HT-29 (cell line): ENCODE measurements at places on chromosomes 12 and 14. TPM values are rescaled to one million over a fixed set of nuclear protein-coding genes. Genes with fewer than 3 reads are reported as not detected.

The MDGA2 gene
- not detected in 2 replicates for total RNA-seq

DNA sequence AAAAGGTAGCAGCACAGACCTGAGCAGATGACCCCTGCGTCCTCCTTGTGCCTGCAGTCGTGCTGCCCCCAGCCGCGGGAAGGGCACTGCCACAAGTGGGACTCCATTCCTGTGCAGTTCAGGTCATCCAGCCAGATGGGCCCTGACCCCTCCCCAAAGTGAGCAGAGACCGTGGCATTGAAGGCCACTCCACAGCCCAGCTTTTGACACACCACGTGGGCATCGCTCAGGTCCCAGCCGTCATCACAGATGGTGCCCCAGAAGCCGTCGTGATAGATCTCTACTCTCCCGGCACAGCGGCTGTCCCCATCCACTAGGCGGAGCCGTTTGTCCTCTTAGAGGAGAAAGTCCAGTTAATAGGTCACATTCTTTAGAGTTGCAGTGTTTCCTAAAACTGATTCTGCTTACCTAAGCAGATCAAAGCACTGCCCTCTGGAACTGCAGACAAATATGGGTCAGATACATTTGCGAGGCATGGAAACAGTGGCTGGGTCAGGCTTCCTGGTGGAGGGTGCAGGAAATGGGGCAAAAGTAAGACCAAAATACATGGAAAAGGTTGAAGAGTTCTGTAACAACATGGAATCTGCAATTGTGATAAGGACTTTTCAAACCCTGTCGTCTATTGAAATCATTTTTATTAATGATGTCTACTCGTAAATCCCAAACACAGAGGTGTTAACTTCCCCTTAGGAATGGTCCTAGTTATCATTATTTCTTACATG lies 69.4 kb downstream of the CD163L1 start:
- DNase-seq: peak; percentile 69

DNA sequence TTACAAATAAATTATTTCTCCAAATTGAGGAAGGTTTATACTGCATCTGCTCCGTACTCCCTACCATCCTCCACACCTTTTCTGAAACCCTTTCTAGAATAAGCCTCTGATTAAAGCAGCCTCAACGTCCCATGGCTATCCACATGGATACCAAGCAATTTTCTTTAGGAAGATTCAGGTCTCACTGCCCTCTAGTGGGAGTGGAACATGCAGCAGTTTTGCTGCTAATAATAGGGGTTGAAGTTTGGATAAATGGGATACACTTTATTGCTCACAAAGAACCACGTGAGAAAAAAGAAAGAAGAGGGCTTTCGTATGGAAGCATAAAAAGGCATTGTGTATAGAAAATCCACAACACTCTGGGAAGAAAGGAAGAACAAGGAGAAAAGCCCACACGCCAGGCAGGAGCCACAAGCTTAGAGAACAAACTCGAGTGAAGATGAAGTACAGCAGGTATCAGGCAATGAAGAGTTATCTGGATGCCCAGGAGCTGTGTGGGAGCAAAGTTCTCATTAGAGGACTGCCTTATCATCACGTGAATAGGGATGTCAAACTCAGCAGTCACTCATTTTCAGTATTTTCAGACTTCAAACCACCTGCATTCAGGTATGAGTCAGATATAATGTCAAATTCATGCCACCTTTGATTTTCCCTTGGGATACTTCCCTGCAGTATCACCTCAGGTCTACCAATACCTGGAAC lies 45.8 kb downstream of the CCER1 start:
- DNase-seq: peak; percentile 78

The NOC4L gene
- total RNA-seq: 45.8 and 47.0 TPM in 2 replicates

GRCh38 chr14:100375963-100376735 lies 53.0 kb downstream of the SLC25A47 start:
- DNase-seq: peak; percentile 92

- no peak for DNase-seq
These were observed 107.4 kb downstream of the AEBP2 start for GRCh38 chr12:19546611-19547162.

DNA sequence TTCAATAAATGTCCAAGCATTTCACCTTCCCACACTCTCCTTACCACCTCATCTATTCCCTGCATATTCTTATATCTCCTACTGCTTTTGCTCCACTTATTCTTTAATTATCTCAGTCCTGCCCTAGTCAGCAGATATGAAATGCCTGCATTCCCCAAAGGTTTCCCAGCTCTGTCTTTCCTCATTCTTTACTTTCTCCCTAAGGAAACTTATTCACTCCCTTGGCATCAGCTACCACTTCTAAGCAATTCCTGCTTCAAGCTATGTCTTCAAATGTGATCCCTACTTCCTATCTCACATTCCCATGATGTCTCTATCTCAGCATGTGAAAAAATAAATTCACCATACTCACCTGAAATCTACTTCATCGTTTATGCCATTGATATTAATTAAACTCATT lies 111.8 kb downstream of the CAPZA3 start:
- no peak for DNase-seq

The KRT6C gene
- total RNA-seq: not detected in 2 replicates

DNA sequence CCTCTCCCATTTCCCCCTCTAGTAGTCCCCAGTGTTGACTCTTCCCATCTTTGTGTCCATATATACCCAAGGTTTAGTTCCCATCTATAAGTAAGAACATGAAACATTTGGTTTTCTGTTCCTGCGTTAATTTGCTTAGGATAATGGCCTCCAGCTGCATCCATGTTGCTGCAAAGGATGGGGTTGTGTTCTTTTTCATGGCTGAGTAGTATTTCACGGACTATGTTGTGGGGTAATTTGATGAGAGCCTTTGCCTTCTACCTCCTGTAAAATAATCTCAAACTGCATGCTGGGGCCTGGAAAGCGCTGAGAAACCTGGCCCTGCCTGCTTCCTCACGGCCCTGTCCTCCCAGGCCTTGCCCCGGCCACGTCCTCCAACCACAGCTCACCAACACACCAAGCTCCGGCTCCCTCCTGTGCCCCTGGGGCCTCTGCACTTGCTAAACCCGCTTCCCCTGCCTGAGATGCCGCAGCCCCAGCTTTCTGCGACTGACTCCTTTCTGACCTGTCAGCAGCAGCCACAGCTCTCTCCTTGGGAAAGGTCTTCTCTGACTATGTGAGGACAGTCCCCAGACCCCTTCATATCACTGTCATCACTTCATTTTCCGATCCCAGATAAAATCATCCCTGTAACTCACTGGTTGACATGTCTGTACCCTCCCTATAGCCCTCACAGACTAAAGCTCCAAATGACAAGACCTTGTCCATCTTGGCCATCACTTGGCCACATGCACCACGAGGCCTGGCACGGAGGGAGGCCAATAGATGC lies 19.8 kb downstream of the ITPK1 start:
- DNase-seq: no peak

The CLEC2A gene
- not detected in 2 replicates for total RNA-seq

DNA sequence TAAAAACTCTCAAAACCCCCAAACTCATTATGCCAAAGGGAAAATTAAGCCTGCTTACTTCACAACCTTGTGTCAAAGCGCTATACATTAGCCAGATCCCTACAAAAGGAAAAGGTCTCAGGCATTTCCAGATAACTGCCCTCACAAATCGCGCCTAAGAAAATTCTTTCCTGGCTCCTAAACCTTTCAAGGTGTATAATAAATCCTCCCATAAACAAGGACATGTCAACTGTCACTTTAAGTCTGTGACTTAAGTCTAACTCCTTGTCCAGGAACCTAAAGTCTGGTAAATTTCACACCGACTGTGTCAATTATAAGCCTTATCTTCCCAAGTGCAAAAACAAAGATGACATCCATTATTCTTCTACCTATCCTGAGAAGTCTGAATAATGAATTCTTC lies 4.3 kb upstream of the ETFBKMT start:
- DNase-seq: no peak

GRCh38 chr12:125076103-125076502 lies 10.9 kb downstream of the AACS start:
- no peak for DNase-seq

- DNase-seq: no peak
These were observed 440 bp upstream of the ISM2 start for GRCh38 chr14:77498984-77499527.

- DNase-seq: no peak
These were observed 521.9 kb upstream of the TBX3 start for GRCh38 chr12:115205755-115206308.

GRCh38 chr14:79242666-79243065 lies 968.6 kb downstream of the DIO2 start:
- DNase-seq: no peak

The MAP1LC3B2 gene
- total RNA-seq: 0.73 TPM in 1 of 2 replicates, not detected in the other

DNA sequence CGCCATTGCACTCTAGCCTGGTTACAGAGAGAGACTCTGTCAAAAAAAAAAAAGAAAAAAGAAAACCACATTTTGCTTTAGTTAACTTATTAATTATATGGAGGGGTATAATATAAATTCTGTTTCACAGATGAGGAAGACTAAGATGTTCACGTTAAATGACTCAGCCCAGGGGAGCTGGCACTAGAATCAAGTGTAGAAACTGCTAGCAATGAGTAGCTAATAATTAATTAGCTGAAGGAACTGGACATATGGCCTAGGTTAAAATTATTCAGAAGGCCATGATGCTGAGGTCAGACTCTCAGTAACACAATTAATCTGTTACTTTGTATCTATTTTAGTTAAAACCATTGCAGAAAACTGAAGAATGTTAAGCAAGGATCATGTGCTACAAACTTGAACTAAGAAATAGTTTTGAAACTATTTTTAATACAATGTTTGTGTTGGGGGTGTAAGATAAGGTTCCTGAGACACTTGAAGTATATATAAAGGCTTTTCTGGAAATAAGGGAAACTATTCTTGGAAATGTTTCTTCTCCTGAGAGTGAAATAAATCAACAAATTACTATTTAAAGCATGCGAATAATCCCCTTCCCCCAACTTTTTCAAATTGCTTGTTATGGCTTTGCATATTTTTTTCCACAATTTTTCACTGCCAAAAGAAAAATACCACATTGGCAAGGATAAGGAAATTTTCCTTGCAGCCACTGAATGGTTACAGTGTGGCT lies 589.3 kb downstream of the SOX5 start:
- DNase-seq: no peak

GRCh38 chr12:38431921-38432320 lies 115.3 kb downstream of the ALG10B start:
- DNase-seq: no peak

DNA sequence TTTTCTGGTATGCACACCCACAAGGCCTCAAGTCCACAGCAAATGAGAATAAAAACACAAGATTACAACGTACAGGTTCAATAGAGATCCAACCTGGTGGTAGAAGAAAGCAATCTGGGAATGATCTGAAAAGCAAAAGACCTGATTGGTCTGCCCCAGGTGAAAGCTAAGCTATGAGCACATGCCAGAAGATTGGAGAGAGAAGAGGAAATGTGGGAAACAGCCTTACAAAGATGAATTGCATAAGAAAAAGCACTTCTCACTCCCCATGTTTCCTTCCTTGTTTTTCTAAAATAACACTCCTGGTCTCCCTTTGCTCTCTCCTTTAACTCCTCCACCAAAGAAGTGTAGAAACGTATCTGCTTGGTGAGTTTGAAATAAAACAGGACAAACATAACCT lies 77.3 kb upstream of the ANO6 start:
- DNase-seq: no peak

DNA sequence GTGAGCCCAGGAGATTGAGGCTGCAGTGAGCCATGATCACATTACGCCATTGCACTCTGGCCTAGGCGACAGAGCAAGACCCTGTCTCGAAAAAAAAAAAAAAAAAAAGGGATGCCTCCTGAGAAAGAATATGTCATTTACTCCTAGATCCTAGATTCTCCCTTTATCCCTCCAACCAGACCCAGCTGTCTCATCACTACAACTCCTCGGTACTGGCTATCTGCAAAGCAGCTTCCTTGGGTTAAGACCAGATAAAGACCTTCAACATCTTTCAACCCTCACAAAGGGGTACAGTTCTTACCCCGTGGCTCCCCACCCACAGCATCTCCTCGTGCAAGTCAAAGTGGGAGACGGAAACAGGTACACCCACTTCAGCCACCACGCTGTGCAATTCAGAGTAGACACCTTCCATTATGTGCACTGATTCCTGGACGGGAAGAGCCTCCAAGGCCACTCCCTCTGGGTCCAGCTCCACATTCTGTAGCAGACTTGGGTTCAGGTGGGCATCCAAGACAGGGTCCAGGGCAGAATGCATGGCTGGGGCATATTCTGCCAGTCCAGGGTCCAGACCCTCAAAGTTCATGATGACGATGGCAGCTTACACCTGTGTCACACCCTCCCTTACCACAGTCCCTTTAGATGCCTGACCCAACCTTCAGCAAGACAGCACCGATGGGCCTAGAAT lies 1.1 kb downstream of the PAN2 start:
- DNase-seq: no peak

GRCh38 chr12:47473091-47473490 lies 232.7 kb downstream of the RPAP3 start:
- DNase-seq: no peak

- DNase-seq: no peak
These were observed 3.9 kb downstream of the TAOK3 start for GRCh38 chr12:118368821-118369220.

The RNF212B gene
- total RNA-seq: not detected in 2 replicates

- DNase-seq: no peak
These were observed 1.6 kb upstream of the CMAS start for GRCh38 chr12:22044391-22044790.

DNA sequence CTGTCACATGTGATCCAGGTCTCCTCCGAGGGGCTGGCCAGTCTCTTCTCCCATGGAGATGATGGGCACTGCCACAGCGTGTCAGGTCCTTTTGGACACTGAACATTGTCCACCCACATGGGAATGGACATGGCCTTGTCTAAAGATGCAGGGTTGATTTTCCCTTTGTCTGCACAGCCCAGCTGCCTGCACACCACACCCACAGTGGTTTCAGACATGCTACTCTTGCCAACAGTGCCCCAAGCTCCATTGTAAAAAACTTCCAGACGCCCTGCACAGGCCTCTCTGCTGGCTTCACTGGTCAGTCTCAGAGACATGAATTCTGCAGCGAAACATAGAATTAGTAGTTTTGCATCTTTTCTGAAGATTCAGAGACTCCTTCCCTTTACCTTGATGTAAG lies 18.5 kb downstream of the CD163 start:
- no peak for DNase-seq

DNA sequence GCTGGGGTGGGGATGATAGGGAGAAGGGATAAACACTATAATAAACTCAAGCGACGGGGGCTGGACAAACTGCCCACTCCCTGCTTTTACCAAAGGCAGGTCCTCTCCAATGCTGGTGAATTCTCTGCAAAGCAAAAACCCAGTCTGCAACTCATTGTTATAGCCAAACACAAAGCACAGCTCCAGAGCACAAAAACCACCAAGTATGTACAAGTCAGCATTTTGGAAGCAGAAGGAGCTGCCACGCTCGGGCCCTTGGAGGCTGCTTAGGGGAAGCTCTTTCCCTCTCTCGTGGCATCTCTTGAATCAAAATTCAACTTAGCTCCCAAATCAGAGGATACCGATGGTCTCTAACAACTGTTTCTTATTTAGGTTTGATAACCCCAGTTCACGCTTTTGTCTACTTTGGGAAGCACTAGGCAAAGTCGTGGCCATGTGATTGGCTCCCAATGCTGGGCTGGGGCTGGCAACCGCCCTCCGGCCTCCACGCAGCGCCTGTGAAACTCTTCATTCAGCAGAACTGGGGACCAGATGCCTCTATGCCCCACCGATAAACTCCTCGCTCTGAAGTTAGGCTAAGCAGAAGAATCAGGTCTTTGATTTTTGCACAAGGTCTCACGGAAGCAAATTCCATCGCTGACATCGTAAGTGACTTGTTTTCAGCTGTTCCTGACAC lies 158.5 kb upstream of the FOXN3 start:
- DNase-seq: no peak

- DNase-seq: no peak
These were observed 63.5 kb downstream of the FGD4 start for GRCh38 chr12:32462908-32463307.
